ENCODE measurements at places on chromosomes 5 and 9.

DNA sequence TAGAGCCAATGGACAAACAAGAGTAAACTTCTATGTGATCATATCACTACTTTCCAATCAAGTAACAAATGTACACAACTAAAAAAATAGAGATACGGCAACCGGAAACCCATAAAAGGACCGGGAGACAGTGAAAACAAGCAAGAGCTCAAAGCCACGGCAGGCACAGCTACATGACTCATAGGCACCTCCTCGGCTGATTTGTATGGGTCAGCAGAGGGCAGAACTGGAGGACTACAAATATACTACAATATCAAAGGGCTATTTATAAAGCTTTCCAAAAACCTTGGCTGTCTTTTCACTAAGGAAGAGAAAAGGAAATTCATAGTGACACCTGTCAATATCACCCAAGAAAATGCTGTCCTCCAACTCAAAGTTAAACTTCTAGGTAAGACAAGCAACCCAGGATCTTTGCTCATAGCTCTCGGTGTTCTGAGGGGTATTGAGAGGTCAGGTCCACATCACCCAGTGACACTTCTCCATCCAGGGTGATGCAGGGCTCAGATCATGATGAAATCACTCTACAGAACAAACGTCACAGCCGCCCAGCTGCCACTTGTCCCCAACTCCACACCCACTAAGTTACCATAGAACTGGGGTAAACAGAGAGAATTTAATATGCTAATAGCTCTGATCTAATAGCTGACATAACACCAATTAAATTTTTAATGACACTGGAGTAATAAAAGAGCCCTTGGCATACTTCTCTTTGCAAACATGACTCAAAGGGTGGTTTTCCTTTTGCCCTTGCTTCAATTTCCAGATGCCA is 41.3 kb downstream of the PFDN1 start:
- DNase-seq, result peak; percentile 80

- no peak for DNase-seq
Observed at GRCh38 chr5:56126487-56127179, 106.5 kb downstream of the ANKRD55 start.

- no peak for DNase-seq
Observed at GRCh38 chr5:35103637-35104299, 56.0 kb upstream of the AGXT2 start.

GRCh38 chr9:70112981-70113380 is 69.3 kb downstream of the MAMDC2 start:
- DNase-seq, result peak; percentile 88

GRCh38 chr9:15570769-15571168 is 17.9 kb downstream of the CCDC171 start:
- no peak for DNase-seq

- DNase-seq, result no peak
Observed at GRCh38 chr9:78697618-78698017, 400.7 kb downstream of the PSAT1 start.

- DNase-seq, result no peak
Observed at GRCh38 chr5:59259237-59259636, 634.3 kb downstream of the PDE4D start.

DNA sequence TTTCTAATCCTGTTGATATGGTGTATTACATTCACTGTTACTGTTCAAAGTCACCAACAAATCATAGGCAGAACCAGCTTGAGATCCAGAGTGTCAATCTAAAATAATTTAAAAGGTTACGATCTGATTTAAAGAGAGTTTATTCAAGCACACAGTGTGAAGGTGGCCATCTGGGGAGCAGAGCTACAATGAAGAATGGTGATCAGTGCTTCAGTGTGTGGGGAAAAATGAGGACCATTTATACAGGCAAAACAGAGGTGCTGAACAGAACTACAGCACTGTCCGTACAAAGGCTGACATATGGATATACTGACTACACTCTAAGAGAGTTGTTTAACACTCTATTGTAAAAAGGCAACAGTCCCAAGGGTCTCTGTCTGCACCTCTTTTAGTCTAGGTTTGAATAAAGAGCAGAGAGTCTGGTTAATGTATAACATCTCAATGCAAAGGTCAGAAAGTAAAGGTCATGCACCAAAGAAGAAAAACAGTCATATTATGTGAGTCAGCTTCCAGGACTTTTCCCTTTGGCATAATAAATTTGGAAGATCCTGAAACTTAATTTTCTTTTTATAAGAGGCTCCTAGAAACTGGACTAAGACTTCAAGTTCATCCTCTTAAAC is 29.7 kb upstream of the TDRD7 start:
- peak; percentile 57 for DNase-seq

GRCh38 chr5:86885489-86886230 is 267.9 kb downstream of the COX7C start:
- DNase-seq, result no peak

DNA sequence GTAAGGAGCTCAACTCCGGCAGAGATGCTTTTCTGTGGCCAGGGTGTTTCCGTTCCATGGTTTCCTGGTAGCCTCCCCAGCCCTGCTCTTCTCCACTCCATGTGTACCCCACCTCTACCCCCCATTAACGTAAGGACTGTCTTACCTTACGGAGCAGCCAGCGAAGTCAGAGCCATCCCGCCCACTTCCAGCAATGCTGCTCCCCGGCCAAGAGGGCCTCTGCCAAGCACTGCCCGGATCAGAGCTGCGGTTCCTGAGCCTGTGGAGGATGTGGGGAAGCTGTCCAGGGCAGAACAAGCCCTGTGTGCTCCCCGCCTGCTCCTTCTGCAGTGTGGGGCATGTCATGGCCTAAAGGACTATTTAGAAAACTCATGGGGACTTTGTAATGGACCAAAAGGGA is 261.2 kb downstream of the GADD45G start:
- no peak for DNase-seq
